Hepatocyte (in vitro differentiated cells): ENCODE measurements at places on chromosomes 6 and 20. TPM values are rescaled to one million over a fixed set of nuclear protein-coding genes. Genes with fewer than 3 reads are reported as not detected.
A peak's percentile ranks its signal among the peaks of the same experiment; 100 is the strongest.

DNA sequence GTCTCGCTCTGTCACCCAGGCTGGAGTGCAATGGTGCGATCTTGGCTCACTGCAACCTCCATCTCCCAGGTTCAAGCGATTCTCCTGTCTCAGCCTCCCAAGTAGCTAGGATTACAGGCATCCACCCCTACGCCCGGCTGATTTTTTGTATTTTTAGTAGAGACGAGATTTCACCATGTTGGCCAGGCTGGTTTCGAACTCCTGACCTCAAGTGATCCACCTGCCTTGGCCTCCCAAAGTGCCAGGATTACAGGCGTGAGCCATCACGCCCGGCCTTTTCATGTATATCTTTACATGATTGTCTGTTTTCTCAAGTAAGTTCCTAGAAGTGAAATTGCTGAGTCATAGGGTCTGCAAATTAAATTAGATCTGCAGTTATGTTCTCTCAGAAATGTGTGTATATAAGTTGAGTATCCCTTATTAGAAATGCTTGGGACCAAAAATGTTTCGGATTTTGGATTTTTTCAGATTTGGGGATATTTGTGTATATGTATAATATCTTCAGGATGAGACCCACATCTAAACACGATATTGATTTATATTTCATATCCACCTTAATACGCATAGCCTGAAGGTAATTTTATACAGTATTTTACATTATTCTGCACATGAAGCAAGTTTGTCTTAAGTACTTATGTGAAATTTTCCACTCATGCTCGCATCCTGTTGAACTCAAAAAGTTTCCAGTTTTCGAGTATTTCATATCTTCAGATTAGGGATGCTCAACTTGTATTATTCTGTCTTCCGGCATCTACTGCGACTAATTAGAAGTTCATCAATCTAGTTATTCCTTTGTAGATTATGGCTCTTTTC is 40.4 kb downstream of the TAB2 start:
- H3K4me1 ChIP-seq: no peaks in the 10 kb centered on the region
- no peak overlapping the region for H3K4me3 ChIP-seq
- no peaks in the 10 kb centered on the region for H3K36me3 ChIP-seq
- H3K27me3 ChIP-seq: no peaks in the 10 kb centered on the region
- no peak overlapping the region for H3K27ac ChIP-seq

- no peaks in the 10 kb centered on the region for H3K27me3 ChIP-seq
- H3K4me1 ChIP-seq: peaks cover 10% of the 10 kb centered on the region
- no peaks in the 10 kb centered on the region for H3K36me3 ChIP-seq
These were observed 12.2 kb upstream of the SEC63 start for GRCh38 chr6:107970255-107970654.

DNA sequence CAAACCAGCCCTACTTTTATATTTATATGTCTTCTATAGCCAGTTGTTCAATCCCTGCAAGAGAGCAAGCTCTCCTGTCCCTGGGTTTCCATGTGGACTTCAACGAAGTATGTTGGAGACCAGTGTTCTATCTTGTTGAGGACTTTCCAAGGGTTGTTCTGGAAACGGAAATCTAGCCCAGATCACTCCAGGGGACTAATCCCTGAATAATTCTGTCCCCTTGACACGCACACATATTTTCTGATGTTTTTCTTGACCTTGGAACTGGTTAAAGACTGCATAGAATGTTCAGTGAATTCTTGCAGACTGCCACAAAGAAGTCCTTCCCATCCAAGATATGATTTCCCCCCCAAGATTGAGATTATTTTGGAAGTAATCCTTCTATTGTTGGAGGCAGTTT is 9.5 kb upstream of the MYLK2 start:
- no peaks in the 10 kb centered on the region for H3K36me3 ChIP-seq
- H3K27ac ChIP-seq: no peak overlapping the region
- peaks cover 10% of the 10 kb centered on the region for H3K4me1 ChIP-seq
- H3K4me3 ChIP-seq: no peak overlapping the region

DNA sequence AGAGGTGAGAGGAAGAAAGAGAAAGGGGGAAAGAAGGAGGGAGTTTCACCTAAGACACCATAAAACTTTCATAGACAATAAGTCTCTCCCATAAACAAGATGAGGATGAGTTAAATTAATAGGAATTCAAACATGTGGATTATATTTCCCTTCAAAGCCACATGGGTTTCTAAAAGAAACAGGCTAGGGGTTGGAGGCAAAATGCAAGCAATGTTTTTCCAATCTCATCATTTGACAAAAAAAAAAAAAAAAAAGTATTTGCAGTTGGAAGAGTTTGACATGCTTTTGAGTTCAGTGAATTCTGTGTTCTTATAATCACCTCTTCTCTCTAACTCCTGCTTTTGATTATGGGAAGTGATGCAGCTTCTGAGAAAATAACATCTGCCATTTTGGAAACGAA is 286.5 kb upstream of the PRND start:
- peak overlapping the region; percentile 23 for H3K27ac ChIP-seq
- H3K27me3 ChIP-seq: no peaks in the 10 kb centered on the region
- H3K4me3 ChIP-seq: no peak overlapping the region
- H3K36me3 ChIP-seq: no peaks in the 10 kb centered on the region
- no peak for DNase-seq

GRCh38 chr6:156564127-156564806 is 212.9 kb upstream of the ARID1B start:
- DNase-seq: peak; percentile 86
- no peaks in the 10 kb centered on the region for H3K27me3 ChIP-seq
- H3K4me3 ChIP-seq: no peak overlapping the region
- H3K4me1 ChIP-seq: no peaks in the 10 kb centered on the region
- no peak overlapping the region for H3K27ac ChIP-seq
- no peaks in the 10 kb centered on the region for H3K36me3 ChIP-seq

DNA sequence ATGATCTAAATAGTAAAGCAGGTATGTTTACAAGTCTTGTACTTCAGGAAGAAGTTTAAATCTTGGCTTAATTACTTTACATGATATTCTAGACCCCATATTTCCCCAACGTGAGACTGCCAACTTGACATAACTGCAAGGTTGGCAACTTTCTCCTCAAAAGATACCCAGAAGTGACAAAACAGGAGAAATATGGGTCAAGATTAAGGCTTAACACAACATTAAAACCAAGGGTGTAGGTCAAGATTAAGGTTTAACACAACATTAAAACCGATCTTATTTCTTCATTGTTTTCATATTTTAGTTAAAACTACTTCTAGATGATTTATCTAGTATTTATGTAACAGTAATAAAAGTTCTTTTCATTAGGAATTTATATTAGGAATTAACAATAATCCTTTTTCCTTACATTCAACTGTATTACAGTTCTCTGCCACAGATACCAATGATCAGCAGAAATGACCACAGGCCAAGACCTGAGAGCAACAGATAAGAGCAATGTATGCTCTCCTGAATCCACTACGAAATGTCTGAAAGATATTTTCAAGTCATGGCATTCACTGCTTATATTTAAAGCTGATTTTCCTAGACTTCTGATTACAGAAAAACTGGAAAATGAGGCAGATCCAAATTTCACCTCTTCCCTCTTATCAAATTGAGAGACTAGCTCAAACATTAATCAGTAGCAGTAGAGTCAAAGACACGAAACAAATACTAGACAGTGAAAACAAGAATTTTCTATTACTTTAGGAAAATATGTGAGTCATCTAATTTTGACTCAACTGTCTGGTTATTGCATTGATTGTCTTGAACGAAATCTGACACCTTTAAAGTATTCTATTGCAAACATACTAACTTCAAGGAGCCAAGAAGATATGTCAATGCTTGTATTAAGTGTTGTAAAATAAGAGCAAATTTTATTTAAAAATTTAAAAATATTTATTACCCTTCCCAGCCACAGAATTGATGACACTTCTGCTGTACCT is 72.3 kb downstream of the RNGTT start:
- no peak overlapping the region for H3K27ac ChIP-seq
- no peaks in the 10 kb centered on the region for H3K27me3 ChIP-seq
- no peak for DNase-seq
- H3K36me3 ChIP-seq: no peaks in the 10 kb centered on the region

DNA sequence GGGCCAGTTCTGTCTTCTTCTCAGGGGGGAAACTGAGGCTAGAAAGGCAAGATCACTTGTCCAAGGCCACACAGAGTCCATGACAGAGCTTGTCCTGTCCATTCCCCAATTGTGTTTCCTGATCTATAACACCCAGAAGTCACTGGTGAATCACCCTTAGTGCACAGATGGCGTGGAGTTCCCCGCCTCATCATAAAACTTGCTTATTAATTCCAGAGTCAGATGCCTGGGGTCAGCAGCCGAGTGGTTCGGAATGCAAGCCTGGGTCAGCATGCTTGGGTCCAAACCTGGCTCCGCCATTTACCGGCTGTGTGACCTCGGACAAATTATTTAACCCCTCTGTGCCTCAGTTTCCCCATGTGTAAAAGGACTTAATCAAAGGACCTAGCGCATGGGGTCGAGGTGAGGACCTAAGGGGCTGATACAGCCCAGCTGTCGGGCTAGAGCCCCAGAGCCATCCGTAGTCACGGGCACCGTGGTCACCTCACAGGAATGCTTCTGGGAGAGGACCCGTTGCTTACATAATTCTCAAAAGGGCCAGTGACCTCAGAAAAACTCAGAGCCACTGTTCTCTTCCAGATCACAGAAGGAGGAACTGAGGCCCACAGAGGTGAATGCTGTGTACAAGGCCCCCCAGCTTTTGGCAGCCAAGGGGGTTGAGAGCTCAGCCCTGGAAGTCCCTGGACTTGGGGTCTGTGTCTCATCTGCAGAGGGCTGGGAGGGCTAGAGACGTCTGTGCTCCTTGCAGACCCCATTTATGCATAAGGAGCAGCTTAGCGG is 1.4 kb upstream of the ZBP1 start:
- no peaks in the 10 kb centered on the region for H3K27me3 ChIP-seq
- H3K4me3 ChIP-seq: no peak overlapping the region
- DNase-seq: no peak
- H3K27ac ChIP-seq: no peak overlapping the region
- no peaks in the 10 kb centered on the region for H3K36me3 ChIP-seq

- no peak for DNase-seq
- H3K27me3 ChIP-seq: no peaks in the 10 kb centered on the region
- no peaks in the 10 kb centered on the region for H3K4me1 ChIP-seq
- no peaks in the 10 kb centered on the region for H3K36me3 ChIP-seq
These were observed 102.5 kb upstream of the ARG1 start for GRCh38 chr6:131470534-131470933.

DNA sequence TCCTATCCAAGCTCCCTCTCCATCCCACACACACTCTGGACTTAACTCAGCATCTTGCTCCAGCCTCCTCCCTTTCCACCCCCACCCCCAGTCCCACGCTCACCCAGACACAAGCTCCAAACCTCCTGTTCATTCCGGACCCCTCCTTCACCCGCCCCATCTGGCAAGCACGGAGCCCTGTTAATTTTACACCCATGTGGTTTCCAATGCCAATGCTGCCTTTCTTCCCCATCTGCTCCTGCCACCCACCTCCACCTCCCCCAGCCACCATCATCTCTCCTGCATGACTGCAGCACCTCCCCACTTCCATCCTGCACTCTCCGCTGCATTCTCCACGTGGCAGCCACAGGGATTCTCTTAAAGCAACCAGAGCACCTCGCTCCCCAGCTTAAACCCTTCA is 9.9 kb upstream of the CDK5RAP1 start:
- no peaks in the 10 kb centered on the region for H3K27me3 ChIP-seq
- no peak for DNase-seq
- H3K4me1 ChIP-seq: no peaks in the 10 kb centered on the region
- no peaks in the 10 kb centered on the region for H3K36me3 ChIP-seq
- no peak overlapping the region for H3K27ac ChIP-seq

GRCh38 chr20:44732327-44732726 is 13.3 kb upstream of the KCNK15 start:
- H3K4me1 ChIP-seq: peaks cover 17% of the 10 kb centered on the region
- peak; percentile 36 for DNase-seq
- no peak overlapping the region for H3K4me3 ChIP-seq
- no peaks in the 10 kb centered on the region for H3K36me3 ChIP-seq

DNA sequence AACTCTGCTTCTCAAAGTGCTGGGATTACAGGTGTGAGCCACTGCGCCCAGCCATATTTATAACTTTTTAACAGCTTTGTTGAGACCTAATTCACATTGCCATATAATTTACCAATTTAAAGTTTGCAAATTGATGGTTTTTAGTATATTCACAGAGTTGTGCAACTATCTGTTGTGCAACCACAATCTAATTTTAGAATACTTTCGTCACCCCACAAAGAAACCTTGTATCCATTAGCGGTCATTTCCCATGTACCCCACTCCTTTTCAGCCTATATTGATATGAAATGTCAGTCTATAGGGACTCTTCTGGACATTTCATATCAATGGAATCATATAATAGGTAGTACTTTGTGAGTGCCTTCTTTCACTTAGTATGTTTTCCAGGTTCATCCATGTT is 55.8 kb downstream of the FOXO3 start:
- no peak overlapping the region for H3K27ac ChIP-seq
- no peaks in the 10 kb centered on the region for H3K36me3 ChIP-seq
- H3K4me1 ChIP-seq: peaks cover 7% of the 10 kb centered on the region
- DNase-seq: no peak
- H3K4me3 ChIP-seq: no peak overlapping the region
- no peaks in the 10 kb centered on the region for H3K27me3 ChIP-seq

DNA sequence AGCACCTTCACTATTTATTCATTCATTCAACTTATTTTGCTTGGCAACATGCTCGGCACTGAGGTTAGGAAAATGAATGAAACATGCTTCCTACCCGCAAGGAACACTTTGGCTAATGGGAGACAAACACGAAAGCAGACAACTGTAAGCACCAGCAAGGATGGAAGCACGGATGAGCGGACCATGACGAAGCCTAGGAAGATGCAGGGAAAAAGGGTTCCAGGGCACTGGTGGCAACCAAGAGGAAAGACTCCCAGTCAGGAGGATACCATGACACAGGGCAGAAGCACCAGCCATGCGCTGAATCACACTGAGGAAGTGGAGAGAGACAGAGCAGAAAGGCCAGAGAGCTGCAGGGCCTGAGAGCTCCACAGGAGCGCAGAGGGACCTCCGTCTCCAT is 9.8 kb downstream of the PDE10A start:
- H3K4me3 ChIP-seq: no peak overlapping the region
- no peak overlapping the region for H3K27ac ChIP-seq
- no peaks in the 10 kb centered on the region for H3K36me3 ChIP-seq

DNA sequence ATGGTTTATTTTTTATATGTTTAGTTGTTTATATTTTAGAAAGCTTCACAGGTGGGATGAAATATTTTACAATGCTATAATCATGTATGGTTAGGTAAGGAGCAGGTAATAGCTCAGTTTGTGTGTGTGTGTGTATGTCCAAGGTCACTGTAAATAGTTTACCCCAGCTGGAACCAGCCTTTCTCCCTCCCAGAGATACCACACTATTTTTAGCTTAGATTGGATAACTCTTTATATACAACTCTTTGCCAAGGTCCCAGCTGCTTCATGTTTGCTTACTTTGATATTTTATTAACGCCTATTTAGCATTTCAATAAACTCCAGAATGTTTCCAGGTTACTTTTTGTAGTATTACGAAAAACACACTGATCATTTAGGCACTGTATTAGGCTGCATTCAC is 1.8 kb upstream of the PEX7 start:
- no peak for DNase-seq
- H3K27me3 ChIP-seq: peaks cover 4% of the 10 kb centered on the region
- H3K4me3 ChIP-seq: no peak overlapping the region
- no peak overlapping the region for H3K27ac ChIP-seq
- H3K4me1 ChIP-seq: no peaks in the 10 kb centered on the region

The LBP gene
- polyA plus RNA-seq: 43.0 and 57.2 TPM in 2 replicates
